Right atrium auricular region (tissue), 2 donors: ENCODE measurements at places on chromosomes 5 and 9. TPM values are rescaled to one million over a fixed set of nuclear protein-coding genes. Genes with fewer than 3 reads are reported as not detected.

DNA sequence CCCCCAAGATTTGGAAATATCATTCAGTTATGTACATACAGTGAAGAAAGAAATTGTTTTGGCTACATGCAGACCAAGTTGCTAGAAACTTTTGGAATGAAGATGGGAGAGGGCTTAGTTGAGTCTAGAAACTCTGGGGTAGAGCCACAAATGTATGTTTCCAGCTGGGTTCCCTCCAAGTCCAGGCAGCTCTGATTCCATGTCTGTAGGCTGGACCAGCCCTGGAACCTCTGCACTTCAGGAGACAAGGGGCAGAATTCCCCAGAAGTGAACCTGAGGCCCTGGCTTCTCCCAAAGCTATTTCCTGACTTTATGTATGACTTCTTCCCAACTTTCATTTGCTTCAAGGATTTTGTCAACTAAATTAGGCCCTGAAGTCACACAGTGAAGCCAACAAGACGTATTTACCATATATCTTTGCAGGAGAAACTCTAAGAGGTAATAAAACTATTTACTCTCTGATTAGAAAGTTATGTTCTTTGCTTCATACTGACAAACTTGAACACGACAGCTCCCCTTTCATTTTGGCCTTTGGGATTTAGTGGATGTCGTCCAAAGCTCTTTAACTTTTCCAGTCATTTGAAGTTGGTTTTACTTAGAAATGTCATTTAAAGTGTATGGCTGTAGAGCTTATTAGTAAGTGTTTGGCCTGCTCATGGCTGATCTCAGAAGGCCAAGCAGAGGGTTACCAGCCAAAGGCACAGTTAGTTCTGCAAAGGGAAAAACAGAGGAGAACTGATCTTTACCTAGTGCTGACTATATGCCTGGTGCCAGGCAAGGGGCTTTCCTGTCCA is 152.0 kb upstream of the SLC28A3 start:
- no peak for DNase-seq

DNA sequence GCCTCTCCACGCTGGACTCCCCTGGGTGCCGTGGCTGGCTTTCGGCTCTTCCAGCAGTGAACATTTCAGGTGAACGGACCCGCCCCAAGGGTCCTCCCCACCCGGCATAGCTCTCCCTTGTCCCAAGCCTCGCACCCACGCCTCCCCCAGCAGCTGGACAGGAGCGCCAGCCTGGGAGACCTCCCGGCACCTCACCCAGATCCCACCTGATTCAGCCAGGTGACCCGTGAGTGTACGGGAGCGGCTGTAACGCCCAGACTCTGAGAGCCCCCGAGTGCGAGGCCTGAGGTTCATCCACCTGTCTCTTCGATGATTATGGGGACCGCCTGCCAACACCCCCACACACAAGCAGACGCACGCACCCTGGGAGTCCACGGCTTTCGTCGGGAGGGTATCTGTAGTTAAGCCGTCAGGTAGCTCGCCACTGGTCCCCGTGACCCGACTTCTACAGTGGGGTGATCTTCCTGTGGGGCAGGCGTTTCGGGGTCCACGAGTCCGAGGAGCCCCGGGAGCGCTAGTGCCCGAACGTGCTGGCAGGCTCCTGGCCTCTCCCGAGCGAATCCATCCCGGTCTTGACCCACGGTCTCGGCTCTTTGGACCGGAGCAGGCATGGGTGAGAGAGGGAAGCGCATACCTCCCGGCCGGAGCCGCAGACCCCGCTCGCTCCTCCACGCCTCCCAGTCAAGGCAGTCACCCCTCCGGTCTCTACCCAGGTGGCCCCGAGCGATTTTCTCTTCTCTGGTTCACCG is 14.9 kb downstream of the TRIM7 start:
- no peak for DNase-seq

The PRLR gene
- 0.15 TPM for total RNA-seq

GRCh38 chr5:67305913-67306710 is 109.5 kb upstream of the CD180 start:
- no peak for DNase-seq

DNA sequence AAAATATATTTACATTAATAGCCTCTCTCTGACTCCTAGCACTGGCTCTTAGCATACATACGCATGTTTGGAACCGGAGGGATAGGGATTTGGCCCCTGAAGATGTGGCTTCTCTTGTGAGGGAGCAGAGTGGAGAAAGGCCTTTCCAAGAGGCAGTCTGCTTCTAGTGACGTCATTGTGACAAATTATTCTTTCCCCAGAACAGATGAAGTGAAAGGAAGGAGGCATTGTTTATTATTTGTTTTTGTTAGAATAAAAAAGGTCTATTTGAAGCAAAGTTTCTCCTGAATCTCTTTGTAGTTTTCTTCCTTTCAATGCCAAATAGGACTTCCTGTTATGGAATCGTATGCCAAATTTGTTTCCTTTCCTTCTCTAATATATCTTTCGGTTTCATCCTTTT is 361.6 kb downstream of the ICE1 start:
- DNase-seq, result no peak

DNA sequence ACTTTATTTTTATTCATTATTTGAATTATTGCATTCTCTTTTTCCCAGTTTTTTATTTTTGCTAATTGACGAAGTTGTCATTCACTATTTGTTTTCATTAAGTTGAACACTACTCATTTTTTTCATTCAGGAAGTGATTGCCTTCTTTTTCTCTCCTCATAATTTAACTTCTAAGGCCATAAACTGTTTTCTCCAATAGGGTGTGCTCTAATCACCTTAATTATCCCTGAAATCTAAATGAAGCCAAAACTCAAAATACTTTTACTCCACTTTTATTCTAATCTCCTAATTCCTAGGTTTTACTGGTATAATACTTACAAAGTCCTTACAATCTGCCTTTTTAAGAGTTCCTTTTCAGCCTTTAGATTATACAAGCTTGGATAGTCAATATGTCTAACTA is 2.9 kb upstream of the OR13C2 start:
- DNase-seq, result no peak

The INSYN2B gene
- total RNA-seq, result not detected

- DNase-seq, result no peak
Observed at GRCh38 chr9:105879181-105879580, 184.8 kb downstream of the TMEM38B start.

- DNase-seq, result peak; percentile 47
Observed at GRCh38 chr9:40884072-40884901, 244.2 kb downstream of the FOXD4L6 start.

- DNase-seq, result no peak
Observed at GRCh38 chr5:14266686-14267085, 123.5 kb downstream of the TRIO start.

- DNase-seq, result no peak
Observed at GRCh38 chr9:116859763-116860162, 172.7 kb downstream of the TRIM32 start.

GRCh38 chr5:160359816-160360215 is 10.6 kb downstream of the C1QTNF2 start:
- DNase-seq, result no peak

DNA sequence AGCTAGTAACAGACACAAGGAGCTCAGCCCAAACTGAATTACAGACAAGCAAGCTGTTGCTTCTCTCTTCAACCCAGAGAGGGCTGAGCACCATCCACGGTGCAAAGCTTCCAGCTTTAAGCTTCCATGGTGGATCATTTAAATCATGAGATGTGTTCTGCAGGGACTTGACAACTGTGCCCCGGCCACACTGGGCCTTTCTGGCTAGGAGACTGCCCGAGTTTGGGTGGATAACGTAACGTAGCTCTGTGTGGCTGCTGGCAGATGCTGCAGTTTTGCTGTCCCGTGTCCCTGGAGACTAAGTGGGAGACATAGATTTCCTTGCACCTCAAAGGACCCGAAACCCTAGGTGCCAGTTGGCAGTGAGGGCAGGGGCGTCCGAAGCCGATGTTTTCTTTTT is 234.0 kb downstream of the IRX2 start:
- DNase-seq, result peak; percentile 52

DNA sequence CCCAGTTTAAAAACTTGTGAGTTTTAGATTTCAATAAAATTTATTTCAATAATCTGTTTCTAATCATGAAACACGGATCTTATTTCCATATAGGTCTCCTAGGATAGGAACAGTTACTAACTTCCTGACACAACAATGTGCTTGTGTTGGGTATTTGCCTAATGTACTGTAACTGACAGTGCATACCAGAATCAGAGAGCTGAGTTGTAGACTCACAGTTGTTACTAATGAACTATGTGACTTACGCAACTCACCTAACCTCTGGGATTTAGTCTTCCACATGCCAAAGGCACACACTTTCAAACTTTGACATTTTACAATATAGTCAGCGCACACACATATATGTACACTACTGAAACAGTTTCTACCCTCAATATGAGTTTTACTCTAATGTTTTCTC is 77.7 kb downstream of the HOMER1 start:
- no peak for DNase-seq

DNA sequence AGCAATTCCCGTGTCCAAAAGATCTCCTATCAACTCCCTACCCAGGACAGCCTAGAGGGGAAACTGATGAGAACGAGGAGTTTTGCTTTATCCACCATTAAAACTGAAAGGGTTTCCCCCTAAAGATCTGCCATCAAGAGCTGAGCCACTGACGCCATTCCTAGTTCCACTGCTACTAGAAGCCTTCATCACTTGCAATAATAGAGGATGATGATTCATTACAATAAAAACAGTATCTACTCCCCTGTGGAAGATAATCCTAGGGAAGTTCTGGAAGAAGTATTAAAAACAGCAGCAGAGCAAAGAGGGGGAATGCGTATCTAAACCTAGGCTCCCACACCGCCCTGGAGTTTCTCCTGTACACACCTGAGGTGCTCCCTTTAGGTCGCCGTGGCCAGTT is 394.5 kb downstream of the BNC2 start:
- no peak for DNase-seq

The C5orf22 gene
- 18.8 TPM for total RNA-seq

DNA sequence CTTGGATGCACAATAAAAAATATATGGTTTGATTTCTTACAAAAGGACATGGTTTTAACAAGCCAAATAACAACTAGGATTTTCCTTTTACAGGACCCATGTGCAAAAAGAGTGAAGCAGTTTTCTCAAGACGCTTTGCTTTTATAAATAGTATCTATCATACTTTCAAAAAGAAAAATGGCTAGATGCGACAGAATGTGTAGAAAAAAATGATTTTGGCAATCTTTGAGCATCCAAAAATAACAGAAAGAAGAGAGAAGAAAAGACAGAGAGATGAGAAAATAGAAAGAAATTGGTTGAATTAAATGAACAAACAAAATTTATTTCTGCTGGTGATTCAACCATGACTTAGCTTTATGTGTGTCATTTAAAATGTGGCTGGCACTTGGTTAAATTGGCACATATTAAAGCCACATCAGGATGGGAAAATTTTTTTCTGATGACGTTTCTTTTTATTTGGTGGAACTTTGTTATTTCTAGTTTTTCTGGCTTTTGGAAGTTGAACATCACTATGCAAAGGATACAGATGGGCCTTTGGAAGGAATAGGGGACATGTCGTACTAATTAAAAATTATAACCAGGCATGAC is 35.6 kb upstream of the NREP start:
- no peak for DNase-seq

- no peak for DNase-seq
Observed at GRCh38 chr5:139946440-139946839, 96.7 kb downstream of the NRG2 start.

GRCh38 chr9:109010746-109011145 is 2.6 kb downstream of the CTNNAL1 start:
- DNase-seq, result no peak

The LOX gene
- 11.6 TPM for total RNA-seq

DNA sequence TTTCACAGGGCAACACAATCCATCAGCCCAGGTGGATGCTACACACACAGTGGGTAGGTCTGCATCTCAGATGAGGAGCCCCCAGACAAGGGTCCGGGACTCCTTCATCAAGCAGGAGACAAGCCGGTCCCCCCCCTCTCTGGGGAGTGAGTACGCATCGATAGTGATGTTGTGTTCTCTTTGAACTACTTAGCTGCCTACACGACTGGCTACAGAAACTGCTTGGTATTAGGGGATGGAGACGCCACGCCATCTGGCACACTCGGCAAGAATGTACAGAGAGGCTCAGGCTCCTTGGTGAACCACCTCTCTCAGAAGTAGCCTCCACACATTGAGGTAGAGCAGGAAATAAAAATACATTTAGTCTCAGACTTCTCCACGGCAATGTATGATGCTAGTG is 179.8 kb downstream of the CNTNAP3 start:
- no peak for DNase-seq

DNA sequence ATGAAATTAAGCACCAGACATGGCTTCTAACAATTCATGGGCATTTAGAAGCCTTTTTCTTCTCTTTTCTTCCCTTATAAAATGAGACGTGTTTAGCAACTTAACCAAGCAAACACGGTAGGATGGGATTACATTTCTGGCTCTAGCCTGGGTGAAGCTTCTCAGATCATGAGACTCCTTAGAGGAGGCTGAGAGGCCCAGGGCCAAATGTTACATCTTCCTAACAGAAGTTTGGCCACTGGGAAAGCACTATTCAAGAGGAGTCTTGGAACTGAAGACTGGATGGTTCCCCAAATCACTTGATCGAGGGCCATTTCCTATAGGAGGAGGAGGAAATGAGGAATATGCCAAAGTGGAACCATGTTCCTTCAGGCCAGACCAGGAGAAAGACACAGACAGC is 1.9 kb downstream of the GABRP start:
- no peak for DNase-seq

- peak; percentile 60 for DNase-seq
Observed at GRCh38 chr5:44536650-44537260, 147.5 kb upstream of the FGF10 start.

DNA sequence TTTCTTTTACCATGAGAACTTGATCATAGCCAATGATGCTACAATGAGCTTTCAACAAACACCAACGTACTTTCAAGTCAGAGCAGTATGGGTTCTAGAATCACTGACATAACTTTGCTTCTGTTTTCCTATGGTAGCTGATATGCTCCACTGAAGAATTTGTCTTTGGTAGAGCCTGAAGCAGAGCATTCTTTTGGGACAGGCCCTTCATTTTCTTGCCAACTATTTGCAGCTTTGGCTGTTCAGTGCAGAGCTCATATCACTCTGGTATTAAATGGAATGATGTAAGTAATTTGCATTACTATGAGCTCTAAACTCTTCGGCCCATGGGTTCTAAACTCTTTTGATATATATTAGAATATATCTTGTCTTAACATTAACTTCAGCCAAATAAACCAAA is 51.8 kb upstream of the APC start:
- no peak for DNase-seq

The DIAPH1 gene
- 18.7 TPM for total RNA-seq

The NUTM2F gene
- not detected for total RNA-seq

DNA sequence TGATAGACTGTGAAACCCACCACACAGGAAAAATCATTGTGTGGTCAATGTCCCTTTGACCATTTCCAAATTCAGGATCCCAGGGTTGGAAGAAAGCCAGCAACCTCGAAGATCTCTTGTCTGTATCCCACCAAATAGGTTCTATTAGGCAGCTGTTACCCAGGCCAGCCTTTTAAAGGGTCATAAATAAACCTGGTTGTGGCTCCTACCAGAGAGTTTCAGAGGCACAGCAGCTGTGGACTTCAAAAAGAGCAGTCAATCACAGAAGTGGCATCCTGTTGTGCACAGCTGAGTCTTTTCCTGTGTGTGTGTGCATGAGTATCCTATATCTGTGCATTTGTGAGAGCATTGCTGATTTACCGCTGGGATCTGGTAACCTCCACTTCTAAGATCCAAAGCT is 23.7 kb upstream of the OR2S2 start:
- no peak for DNase-seq

The SHOC1 gene
- total RNA-seq, result not detected
